ENCODE measurements at places on chromosomes 12 and 14.

- no peak for DNase-seq
These were observed 29.8 kb downstream of the SPTB start for GRCh38 chr14:64849940-64850339.

GRCh38 chr14:105940534-105941225 is 414.3 kb downstream of the TMEM121 start:
- DNase-seq: no peak

DNA sequence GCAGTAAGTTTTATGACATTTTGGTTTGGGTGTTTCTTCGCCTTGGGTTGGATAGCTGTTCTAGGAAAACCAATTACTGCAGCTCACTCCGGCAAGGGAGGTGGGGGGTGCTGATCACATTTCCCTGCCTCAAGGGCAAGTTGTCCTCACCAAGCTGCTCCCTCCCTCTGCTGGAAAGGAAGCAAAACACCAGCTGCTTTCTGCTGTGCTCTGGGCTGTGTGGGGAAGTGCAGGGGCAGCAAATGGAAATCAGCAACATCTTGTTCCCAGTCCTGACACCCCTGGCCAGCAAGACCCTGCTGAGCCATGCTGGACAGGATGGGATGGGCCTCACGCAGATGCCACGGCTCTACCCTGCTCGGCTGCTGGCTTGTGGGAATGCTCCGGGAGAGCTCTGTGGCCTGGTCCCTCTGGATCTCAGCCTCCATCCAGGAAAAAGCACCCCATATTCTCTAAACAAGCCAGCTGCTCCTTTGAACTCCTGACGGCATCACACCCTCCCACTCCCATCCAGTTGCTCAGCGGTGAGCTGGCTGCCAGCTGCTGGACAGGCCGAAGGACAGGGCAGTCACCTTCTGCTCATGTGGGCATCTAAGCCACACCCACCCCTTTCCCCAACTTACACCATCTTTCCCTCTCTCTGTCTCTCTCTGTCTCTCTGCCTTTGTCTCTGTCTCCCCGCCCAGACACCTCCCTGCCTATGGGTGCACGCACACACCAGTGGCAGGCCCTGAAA is 52.4 kb upstream of the EIF5 start:
- no peak for DNase-seq

DNA sequence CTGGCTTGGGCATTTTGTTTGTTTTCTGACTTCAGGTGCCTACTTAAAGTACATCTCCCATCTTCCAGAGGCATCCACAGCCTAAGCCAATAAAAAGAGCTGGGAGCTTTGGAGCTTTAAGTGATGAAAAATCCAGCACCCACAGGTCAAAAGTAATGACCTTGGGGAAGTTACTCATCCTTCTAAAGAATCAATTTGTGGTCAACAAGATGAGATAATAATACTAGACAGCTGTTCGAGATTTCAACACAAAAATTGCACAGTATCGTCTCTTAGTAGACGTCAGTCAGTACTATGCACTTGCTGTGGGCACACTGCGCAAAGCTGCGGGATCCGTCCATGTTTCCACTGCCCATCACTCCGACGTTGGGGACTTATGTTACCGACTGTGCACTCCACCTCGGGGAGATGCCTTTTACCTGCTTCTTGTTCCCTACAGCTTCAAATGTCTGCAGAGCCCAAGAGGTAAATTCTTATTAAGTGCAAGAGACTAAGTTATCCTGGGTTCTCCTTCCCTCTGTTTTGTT is 1.3 kb downstream of the ST8SIA1 start:
- DNase-seq: no peak

DNA sequence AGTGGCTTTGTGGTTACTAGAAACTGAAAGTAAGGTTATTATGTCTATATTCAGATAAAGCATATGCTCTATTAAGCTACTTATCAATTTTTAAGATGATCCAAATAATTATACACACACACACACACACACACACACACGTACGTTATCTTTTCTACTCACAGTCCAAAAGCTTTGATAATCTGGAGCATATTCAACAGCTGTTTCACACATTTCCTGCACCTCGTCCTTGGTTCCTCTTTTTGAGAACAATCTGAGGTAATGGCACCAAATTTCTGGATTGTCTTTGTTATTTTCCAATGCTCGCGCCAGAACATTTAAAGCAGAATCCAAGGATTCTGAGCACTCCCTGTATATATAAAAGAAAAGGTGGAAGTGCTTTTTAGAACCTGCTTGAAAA is 37.5 kb downstream of the ZFC3H1 start:
- DNase-seq: no peak

DNA sequence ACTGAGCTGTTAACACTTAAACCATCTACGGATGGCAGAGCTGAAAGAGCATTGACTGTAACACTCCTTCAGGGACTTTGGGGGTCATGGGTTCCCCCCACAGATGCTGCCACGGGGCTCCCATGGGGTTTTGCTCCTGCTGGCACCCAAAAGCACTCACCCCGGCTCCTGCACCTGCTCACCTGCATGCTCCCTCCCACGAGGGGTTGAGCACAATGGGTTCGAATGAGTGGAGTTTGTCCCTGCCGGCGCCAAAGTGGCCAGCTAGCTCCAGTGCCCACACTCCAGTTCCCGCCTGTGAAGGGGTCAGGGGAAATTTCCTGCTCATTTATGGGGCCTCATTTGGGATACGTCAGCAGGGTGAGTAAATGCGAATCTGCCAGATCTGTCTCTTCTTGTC is 40.7 kb downstream of the TNFAIP2 start:
- DNase-seq: no peak

GRCh38 chr14:69181491-69181890 is 9.8 kb upstream of the EXD2 start:
- no peak for DNase-seq

DNA sequence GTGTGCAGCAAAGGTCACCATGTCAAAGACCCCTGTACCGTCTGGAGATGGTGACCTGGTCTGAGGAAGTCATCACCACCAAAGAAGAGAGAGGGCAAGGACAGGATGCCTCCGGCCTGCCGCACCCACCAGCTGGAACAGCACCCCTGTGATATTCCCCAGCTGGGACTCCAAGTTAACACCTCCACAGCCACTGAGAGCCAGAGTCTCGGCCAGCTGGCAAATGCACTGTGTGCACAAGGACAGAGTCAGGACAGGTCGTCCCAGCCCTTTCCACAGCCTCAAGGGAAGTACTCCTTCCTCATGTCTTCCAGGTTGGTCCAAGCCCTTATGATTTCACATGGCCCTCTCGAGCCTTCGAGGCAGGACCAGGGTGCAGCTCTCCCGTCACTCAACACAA is 19.3 kb upstream of the FKBP4 start:
- no peak for DNase-seq

GRCh38 chr12:132904718-132905328 is 17.4 kb upstream of the CHFR start:
- DNase-seq: peak; percentile 78

- no peak for DNase-seq
These were observed 11.0 kb downstream of the ACADS start for GRCh38 chr12:120736404-120737331.

- no peak for DNase-seq
These were observed 89.9 kb upstream of the PPP4R3A start for GRCh38 chr14:91599994-91600393.

GRCh38 chr12:90275088-90275487 is 566.5 kb upstream of the ATP2B1 start:
- no peak for DNase-seq

DNA sequence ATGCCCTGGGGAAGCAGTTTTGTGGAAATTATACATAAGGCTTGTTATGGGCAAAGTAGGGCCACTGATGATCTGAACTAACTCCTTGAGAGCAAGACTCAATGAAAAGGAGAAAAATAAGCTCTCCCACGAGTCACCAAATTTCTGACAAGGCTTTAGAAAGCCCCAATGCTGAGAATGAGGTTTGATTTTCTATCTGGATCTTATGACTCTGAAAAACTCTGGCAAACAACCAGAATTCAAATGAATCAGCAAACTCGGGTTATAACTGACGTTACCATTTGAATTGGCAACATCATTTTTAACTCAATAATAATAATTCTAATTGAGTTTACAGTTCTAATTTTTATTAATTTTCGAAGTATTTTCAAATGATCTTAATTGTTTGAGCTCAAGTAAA is 79.1 kb downstream of the KCNK10 start:
- DNase-seq: no peak

GRCh38 chr12:120767071-120768024 is 41.7 kb downstream of the ACADS start:
- DNase-seq: no peak

DNA sequence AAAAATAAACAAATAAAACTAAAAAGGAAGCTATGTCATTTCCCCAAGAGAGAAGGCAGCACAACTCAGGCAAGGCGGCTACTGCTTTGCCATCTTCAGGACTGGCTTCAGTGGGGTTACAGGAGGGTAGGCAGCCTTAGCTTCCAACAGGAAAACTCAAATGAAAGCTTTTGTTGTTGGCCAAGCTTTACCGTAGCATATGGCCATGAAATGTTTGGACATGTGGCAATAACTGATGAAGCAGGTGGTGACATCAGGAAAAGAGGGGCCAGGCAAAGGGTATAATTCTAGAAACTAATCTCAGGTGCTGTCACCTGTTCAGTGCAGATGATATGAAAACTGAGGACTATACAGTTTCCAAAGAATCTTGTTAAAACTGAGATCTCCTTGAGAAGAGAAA is 22.8 kb upstream of the NPFF start:
- DNase-seq: no peak

GRCh38 chr14:63478010-63478409 is 65.2 kb downstream of the PPP2R5E start:
- DNase-seq: no peak

DNA sequence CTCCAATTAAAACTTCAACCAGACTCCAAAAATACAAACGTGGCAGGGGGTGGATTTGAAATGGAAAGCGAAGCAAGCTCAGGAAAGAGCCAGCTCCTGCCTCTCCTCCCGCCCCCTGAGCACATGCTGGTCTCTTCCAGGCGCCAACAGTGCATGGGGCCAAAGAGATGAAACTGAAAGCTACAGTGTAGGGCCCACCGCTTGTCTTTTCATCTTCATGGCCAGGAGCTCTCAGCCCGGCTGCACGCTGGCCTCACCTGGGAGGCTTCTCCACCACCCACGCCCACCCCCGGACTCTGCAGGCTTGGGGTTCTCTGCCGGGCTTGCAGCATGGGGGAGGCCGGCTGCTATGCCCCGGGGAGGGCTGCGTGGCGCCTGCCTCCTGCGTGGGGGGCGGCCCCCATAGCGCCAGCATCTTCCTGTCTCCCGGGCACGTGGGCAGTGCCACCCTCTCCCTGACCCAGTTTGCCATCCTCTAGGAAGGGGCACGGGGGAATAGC is 2.0 kb downstream of the RIMBP2 start:
- DNase-seq: no peak

- no peak for DNase-seq
These were observed 59.4 kb upstream of the FOXN3 start for GRCh38 chr14:89476354-89476896.

DNA sequence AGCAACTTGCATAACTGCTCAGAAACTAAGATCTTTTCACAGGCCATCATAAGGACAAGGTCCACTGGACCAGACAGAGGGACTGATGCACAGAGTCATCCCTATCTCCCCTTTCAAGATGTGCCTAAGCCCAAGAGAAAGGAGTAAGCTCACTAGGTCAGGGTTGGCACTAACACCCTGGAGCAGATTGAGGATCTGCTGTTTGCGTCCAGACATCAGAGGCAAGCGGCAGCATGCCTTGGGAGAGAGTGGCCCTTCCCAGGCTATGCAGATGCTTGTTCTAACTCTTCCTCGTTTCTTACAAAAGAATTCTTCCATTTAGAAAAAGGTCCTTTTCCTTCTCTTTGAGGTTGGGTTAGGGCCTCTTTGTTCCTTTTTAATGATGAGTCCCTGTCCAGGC is 187.2 kb downstream of the KCNA5 start:
- DNase-seq: no peak

- DNase-seq: no peak
These were observed 48.4 kb downstream of the CRADD start for GRCh38 chr12:93725531-93725930.

DNA sequence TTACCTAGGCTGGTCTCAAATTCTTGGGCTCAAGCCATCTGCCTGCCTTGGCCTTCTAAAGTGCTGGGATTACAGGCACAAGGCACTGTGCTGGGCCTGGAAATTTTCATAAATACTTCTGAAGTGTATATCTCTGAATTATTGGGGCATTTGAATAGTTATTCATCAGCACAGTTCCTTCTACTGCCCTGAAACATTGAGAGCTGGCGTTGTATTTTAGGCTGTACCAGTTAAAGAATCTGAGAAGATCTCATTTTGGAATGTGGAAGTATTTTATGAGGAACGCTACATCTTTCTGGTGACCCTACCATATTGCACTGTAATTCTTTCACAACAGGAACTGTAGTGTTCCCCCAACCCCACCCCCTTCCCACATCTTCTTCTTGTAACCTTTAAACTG is 349.0 kb upstream of the RGS6 start:
- DNase-seq: no peak

DNA sequence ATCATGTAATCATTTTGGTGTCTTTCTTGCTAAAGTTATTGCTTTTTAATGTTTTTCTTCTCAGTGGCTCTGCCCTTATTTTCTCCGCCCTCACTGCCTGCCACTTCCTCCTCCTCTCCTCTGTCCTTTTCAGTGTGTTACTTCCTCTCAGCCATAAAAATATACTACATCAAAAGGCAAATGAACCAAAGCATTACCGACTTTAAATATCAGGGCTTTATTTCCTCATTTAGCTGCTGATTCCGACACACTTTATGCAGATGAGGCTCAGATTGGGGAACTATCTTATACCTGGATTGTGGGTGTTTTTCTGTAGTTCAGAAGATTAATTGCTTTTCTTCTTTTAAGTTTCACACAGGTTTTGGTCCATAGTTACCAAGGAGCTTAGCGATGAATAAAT is 118.1 kb downstream of the CMAS start:
- DNase-seq: no peak

DNA sequence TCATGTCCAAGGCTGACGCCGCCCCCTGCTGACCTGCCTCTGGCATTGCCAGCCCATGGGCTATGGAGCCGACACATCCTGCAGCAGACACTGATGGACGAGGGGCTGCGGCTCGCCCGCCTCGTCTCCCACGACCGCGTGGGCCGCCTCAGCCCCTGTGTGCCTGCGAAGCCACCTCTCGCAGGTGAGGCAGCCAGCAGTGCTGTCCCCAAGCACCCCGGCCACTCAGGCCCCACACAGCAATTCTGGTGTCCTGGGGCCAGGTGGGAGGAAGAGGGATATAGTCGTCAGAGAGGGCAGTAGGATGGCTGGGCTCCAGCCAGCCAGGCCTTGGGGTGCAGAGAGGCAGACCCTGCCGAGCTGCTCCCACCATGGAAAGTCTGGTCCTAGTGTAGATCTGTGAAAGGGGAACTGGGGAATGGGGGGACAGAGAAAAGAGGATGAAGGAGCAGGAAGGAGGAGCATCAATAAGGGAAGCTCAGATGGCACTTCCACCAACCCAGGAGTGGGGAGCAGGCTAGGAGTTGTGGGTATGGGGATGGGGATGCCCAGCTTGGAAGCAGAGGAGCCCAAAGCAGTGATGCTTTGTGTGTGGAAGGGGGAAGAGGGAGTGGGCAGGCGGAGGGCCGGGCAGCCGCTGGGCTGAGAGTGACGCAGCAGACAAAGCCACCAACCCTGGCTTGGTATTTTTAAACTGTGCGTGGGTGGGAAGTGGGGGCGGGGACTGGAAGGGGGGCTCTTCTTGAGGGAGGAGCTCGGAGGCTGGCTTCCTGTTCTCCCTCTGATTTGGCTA is 4.7 kb downstream of the NAB2 start:
- DNase-seq: peak; percentile 52

GRCh38 chr14:38442208-38442607 is 186.3 kb upstream of the CLEC14A start:
- no peak for DNase-seq
